ENCODE measurements at places on chromosomes 3 and 15.

- DNase-seq = no peak
Measured at GRCh38 chr15:69118089-69118488, 42.3 kb upstream of the GLCE start.

GRCh38 chr3:190281308-190282051 is 40.8 kb downstream of the CLDN1 start:
- no peak for DNase-seq

GRCh38 chr15:59688423-59688781 is 718 bp downstream of the BNIP2 start:
- no peak for DNase-seq

- DNase-seq = no peak
Measured at GRCh38 chr3:152772674-152773225, 62.2 kb upstream of the P2RY1 start.

- peak; percentile 96 for DNase-seq
Measured at GRCh38 chr3:13648060-13649001, 99.4 kb downstream of the FBLN2 start.

- peak; percentile 43 for DNase-seq
Measured at GRCh38 chr3:44992555-44993470, 16.8 kb downstream of the EXOSC7 start.
